ENCODE measurements at places on chromosomes 3 and 15. TPM values are rescaled to one million over a fixed set of nuclear protein-coding genes. Genes with fewer than 3 reads are reported as not detected.

- peak; percentile 15 for DNase-seq
- no peaks in the 10 kb centered on the region for H3K27me3 ChIP-seq
- no peak overlapping the region for H3K27ac ChIP-seq
- H3K4me1 ChIP-seq: no peaks in the 10 kb centered on the region
- no peaks in the 10 kb centered on the region for H3K36me3 ChIP-seq
- no peak overlapping the region for H3K4me3 ChIP-seq
Measured at GRCh38 chr15:25175789-25176615, 221.2 kb downstream of the SNRPN start.

GRCh38 chr15:87733977-87734376, 522.6 kb downstream of the NTRK3 start:
- no peak for DNase-seq
- H3K4me1 ChIP-seq: peaks cover 9% of the 10 kb centered on the region
- no peaks in the 10 kb centered on the region for H3K27me3 ChIP-seq
- no peaks in the 10 kb centered on the region for H3K36me3 ChIP-seq

DNA sequence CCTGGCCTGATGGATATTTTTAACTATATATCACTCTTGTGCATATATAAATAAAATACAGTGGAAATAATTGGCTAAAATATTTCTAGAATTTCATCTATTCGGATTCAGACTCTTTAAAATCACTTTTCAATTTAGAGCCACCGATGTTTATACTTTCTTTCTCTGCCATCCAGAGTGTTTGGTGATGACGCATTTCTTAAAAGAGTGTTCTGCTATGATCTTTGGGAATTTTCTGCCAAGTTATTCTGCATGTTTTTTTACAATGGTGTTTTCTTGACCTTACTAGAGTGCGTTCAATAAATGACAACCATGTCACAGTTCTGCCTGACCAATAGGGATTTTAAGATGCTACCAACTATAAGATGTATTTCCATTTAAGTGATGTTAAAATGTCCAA, 30.2 kb downstream of the PPP2R3A start:
- H3K27me3 ChIP-seq: peaks cover 18% of the 10 kb centered on the region
- H3K36me3 ChIP-seq: no peaks in the 10 kb centered on the region
- no peak for DNase-seq
- H3K4me3 ChIP-seq: no peak overlapping the region
- no peaks in the 10 kb centered on the region for H3K4me1 ChIP-seq

- H3K27ac ChIP-seq: no peak overlapping the region
- no peaks in the 10 kb centered on the region for H3K27me3 ChIP-seq
- H3K36me3 ChIP-seq: no peaks in the 10 kb centered on the region
- H3K4me1 ChIP-seq: no peaks in the 10 kb centered on the region
Measured at GRCh38 chr3:161915418-161915750, 418.8 kb downstream of the OTOL1 start.

DNA sequence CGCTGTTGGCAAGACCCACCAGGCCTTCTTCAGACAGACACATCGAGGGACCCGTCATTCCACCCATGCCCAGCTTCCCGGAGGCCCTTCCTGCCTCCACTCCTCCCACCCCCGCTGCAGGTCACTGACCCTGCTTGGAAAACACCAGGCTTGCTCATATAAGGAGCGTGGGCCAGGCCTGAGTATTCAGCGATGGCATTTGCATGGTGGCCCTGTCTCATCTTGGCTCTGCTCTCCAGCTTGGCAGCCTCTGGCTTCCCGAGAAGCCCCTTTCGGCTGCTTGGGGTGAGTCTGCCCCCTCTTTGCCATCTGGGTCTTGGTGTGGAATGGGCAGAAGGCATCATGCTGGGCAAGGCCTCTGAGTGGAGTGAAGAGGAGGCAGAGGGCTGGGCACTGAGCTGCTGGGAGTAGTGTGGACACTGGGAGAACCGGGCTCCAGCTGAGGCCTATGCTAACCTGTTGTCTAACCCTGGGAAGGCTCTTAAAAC, at the start of gene ITIH3:
Gene ITIH3, plus strand, starts transcription at position 185 of the 488 bp plus-strand sequence. Its CDS starts 8 bp downstream, at position 193.
- no peak for DNase-seq
- H3K27me3 ChIP-seq: no peaks in the 10 kb centered on the region
- no peak within 1 kb of the TSS for H3K4me3 ChIP-seq
- H3K27ac ChIP-seq: no peak within 1 kb of the TSS
- no peaks in the 10 kb centered on the region for H3K4me1 ChIP-seq

DNA sequence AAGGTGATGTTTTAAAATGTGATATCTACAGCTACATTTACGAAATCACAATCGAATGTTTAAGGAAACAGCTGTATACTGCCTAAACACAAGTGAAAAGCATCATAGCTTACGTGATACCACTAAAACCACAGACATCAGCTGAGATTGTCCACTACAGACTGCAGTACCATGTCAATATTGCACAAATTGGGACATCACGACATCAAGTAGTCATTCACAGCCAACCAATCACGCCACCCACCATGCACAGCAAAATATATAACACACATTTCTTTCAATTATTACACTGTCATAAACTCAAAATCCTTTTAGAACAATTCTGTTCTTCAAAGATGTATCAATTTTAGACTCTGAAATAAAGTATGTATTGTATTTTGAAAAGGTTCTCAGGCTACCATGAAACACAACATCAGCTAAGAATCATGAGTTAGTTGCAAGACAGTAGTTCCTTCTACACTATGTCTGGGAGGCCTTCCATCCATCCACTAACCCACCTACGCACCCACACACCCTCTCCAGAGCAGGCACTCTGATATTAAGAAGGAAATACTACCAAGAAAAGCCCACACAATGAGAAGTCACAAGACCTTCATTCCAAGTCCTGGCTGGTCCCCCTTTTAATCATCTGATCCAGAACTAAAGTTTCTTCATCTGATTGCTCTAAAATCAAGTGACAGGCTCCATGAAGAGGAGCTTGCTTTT, 3.1 kb downstream of the DMXL2 start:
- no peak overlapping the region for H3K27ac ChIP-seq
- peaks cover 21% of the 10 kb centered on the region for H3K4me1 ChIP-seq
- no peak overlapping the region for H3K4me3 ChIP-seq
- H3K36me3 ChIP-seq: peaks cover 2% of the 10 kb centered on the region
- peaks cover 32% of the 10 kb centered on the region for H3K27me3 ChIP-seq

- peaks cover 8% of the 10 kb centered on the region for H3K36me3 ChIP-seq
- H3K27ac ChIP-seq: no peak overlapping the region
- peaks cover 2% of the 10 kb centered on the region for H3K4me1 ChIP-seq
- DNase-seq: peak; percentile 58
Measured at GRCh38 chr15:88454867-88455810, 12.0 kb downstream of the MRPL46 start.

CHDH gene
- 1.0 TPM for total RNA-seq

PRTG gene
- total RNA-seq: not detected

ALPK3 gene
- 0.23 TPM for total RNA-seq

Measured in activated CD8-positive, alpha-beta memory T cell treated with anti-CD3 and anti-CD28 coated beads, Interleukin-2, amount 10 ng/mL, durations not matched to agents 7 days and 5 days (primary cell).